ENCODE measurements at places on chromosomes 7 and 10. TPM values are rescaled to one million over a fixed set of nuclear protein-coding genes. Genes with fewer than 3 reads are reported as not detected.

GRCh38 chr10:102422545-102423129 lies 2.0 kb downstream of the FBXL15 start:
- peak; percentile 59 for DNase-seq

DNA sequence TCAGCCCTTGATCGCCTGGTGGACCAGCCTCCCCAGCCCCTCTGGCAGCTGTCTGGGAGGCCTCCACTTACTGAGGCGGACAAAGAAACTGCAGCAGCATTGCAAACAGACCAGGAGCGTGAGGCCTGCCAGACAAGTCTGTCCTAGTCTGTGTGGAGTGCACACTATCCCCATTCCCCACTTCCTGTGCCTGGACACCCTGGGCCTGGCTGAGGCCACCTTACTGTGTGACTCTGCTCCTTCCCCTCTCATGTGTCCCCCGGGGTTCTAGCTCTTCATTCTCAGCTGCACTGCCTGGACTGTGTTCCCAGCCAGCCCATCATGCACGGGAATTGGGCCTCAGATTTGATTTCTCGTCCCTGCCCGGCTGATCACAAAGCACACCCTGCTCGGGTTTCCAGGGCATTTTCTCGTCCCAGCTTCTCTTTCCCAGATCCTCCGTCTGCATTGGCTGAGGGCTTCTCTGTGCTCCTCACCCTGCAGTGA lies 16.7 kb upstream of the C10orf90 start:
- DNase-seq = no peak

DNA sequence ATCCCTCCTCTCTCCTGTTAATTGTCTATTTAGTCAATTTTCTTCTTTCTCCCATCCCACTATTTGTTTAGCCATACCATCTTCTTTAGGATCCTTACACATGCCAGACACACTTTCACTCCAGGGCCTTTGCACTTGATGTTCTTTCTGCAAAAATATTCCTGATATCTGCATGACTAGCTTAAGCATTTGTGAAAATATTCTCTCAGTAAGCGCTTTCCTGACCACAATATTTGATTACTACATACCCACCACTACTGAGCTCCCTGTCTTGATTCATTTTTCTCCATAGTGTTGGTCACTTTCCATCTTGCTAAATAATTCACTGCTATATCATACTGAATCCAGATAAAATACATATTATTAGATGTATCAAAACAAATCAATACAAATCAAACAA lies 75.1 kb downstream of the SEMA3D start:
- DNase-seq = no peak

The AKR1C1 gene
- 74.0 TPM for total RNA-seq

The RAPGEF5 gene
- 1.2 TPM for total RNA-seq

The CCNJ gene
- total RNA-seq = 1.4 TPM

Measured in MG63 (cell line).